Cardiac septum (tissue), 1 donor: ENCODE measurements at places on chromosomes 1 and 21.

DNA sequence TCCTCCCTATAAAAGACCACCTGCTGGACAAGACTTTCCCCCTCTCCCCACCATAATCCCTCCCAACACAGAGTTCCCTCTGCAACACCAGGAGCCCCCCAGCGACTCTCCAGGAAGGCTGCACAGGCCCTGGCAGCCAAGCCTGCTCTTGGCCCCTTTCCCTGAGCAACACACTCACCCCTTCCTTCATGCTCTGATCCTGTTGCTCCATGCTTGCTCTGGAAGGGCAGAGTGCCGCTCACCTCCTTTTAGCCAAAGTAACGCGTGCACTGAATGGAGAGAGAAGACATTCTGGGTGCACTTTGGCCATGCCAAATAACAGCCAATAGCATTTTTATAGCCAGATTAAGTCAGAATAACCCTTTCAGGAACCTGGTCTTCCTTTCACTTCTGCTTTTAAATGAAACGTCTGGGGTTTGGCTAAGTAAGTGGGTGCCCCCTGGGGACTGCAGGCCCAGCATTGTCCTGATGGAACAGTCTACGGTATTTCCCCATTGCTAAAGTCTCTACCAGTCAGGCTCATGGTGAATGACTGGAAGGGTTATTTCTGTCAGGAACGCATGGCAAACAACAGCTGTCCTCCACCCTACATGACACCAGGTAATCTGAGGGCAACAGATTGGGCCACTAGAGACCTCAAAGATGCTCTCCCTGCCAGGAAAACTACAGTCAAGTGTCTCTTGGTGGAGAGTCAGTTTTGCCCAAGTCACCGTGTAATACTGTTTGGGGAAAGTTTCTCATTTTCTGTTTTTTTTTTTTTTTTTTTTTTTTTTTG is at the start of gene SLC2A5:
Gene SLC2A5, minus strand, starts transcription at position 310 of the 775 bp plus-strand sequence. Its CDS starts 99 bp downstream, at position 211.
- no peak for DNase-seq

GRCh38 chr1:44025816-44026215 is 5.4 kb downstream of the SLC6A9 start:
- no peak for DNase-seq

DNA sequence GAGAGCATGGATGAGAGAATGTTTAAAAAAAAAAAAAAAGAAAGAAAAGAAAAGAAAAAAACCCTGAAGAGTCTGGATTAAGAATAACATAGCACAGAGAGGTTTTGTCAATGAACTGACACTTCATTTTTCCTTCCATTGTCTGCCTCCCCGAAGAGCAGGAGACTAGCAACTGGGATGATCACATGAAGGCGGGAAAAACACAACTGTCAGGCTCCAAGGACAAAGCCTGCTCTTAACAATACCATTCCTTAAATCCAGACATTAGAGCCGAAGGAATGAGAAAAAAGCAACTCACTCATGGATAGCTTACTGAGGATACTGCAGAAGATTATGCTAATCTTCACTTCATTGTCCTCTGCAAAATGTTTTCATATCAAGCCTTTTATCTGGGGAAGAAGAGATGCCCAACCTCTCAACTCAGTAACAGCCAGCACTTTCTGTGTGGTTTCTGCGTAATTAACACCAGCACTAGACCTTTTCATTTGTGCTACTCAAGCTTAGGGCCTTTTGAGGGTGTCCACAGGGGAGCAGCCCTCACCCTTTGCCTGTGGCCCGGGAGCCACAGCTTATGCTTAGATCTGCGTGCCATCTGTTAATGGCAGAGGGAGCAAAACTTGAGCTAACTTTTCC is 182.3 kb downstream of the BARHL2 start:
- no peak for DNase-seq

DNA sequence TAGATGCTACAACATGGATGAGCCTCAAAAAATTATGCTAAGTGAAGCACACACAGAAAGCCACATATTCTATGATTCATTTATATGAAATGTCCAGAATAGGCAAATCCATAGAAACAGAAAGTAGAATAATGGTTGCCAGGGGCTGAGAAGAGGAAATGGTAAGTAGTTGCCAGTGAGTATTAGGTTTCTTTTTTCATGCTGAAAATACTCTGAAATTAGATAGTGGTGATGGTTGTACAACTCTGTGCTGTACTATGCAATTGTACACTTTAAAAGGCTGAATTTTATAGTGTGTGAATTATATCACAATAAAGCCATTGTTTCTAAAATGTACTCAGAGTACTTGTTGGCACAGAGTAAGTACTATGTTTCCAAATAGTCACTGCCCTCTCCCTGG is 15.5 kb upstream of the GFI1 start:
- no peak for DNase-seq
